Small intestine (tissue), 16 donors: ENCODE measurements at places on chromosomes 1 and 21. TPM values are rescaled to one million over a fixed set of nuclear protein-coding genes. Genes with fewer than 3 reads are reported as not detected.

DNA sequence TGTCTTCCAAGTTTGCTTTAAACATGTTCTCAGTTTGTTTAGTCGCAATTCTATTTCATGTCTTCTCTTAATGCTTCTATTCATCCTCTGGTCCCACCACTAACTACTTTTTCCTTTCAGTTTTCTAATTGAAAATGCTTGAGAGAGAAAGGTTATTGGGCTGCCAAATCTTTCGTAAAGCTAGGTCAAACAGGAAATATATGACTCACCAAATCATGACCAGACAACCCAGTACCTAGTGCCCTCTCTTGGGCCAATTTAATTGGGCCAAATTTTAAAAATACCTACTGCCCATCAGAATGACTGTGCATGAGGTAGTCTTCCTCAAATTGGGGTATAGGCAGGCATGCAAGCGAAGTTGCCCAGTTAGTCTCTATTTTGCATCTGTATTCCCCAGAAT is 295.4 kb upstream of the PBX1 start:
- DNase-seq: no peak

Gene ATPAF1
- 42.8 TPM for polyA plus RNA-seq

- no peak for DNase-seq
These were observed 38.9 kb downstream of the LEPR start for GRCh38 chr1:65459397-65459768.

DNA sequence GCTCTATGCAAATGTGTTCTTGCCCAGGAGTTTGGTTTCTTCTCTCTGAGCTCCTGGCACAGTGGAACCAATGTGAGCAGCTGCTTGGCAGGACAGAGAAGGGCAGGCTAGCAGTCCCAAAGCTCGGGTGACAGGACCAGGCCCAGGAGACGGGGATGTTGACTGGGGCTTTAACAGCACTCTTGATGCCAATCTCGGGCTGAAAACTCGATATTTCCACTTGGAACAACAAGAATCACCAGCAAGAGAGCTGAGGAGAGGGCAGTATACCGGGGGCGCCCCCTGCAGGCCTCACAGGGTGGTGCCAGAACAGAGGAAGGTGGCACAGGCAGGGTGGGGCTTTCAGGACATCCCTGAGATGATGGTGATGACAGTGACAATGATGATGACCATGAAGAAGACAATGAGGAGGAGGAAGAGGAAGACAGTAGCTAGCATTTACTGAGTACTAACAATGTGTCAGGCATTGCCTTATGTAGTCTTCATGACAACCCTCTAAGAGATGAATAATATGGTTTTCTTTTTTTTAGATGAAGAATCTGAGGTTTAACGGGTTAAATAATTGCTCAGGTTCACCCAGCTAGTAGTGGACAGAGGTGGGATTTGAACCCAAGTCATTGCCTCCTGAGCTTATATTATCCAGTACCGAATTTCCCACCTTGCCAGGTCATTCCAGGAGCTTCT is 2.7 kb upstream of the KCNJ9 start:
- DNase-seq: peak; percentile 70

DNA sequence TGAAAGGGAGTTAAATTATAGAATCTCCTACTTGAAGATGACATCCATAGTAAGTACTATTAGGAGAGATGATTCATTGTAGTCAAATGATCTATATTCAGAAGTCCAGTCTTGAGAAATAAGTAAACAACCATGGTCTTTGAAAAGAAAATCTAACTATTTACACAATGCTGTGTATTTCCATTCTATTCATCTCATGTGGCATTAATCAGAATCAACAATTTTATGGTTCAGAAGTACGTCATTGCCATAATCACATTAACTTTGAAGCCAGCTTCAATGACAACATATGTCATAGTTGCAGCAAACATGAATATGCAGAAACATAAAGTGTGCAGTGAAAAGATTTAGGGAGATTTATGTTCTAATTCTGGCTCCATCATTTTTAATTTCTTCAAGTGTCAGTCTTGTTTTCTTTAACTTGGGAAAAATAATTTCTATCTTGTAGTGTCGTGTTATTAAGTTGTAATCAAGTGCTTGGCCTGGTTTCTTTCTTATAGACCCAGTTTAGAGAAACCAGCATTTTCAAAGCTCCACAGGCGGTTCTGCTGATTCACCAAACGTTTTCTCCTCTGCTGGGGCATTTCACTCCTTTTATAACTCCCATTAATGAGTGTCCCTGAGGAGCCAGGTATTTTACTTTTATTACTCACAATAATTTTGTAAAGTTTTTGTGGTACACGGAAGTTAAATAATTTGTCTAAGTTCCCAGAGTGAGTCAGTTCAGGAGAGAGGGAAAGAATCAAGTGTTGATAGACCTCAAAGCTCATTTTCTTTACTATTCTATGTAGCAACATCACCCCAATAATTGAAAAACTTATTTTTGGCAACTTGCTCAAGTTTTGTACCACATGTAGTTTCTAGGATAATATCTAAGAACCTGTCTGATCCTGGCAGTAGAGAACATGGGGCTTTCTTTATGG is 35.9 kb upstream of the PTGS2 start:
- DNase-seq: no peak

Gene DMBX1
- not detected for polyA plus RNA-seq
